ENCODE measurements at places on chromosomes 5 and 9.

DNA sequence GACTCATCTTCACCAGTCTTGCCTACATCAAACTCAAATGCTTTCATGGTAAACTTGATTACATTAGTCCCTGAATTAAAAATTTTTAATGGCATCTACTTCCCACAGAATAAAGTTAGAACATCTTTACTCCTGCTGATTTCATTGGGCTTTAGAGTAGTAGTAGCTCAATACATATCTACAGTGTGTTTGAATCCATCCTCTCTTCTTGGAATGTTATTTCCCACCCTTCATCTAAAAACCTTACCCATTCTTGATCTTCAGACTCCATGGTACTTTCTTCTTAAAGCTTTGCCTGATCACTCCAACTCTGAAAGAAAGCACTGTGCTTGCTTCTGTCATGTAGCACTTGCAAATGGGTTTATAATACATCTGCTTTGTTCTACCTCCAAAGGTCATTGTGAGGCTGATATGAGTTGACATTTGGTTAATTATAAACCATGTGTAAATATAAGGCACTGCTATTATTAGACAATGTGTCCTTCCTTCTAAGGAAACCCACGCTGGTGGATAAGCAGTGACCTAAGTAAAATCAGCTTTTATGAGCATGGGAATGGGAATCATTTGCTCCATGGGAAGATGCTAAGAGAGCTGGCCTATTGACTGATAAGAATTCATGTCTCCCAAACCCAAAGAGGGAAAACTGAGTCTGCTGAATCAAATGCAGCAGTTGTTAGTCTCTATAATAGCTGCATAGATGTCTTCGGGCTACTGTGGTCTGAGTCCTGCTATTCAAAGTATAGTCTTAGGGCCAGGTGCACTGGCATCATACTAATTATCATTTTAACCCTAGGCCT, 7.5 kb upstream of the PRLR start:
- DNase-seq, result no peak

DNA sequence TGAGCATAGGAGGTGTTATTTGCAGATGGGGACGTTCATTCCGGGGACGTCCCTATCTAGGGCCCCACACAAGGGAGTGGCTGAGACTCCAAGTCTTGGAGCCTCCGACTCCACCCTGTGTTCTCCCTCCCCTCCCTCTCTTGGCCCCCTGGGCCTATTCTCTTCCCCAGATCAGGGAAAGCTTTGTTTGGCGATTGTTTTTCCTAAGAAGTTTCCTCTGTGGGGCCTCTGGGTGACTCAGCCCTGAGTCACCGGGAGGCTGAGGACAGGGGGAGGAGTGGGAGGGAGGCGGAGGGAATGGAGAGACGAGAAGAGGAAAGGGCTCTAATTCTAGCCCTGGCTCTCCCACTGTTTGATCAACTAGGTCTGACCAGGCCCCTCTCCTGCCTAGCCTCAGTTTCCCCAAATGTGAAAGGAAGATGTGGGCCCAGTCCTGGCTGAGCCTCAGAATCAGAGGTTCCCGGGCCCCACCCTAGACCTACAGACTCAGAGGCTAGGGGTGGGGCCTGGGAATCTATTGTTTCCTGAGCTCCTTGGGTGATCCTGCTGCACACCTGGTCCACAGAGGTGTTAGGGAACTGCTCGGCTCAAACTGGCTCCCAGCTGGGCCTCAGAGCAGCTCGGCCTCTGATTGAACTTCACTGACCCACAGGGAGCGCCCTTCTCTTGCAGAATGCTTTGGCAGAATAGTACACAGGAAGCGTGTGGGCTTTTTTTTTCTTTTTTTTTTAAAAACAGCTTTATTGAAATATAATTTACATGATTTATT, 19.2 kb downstream of the GSN start:
- peak; percentile 94 for DNase-seq

DNA sequence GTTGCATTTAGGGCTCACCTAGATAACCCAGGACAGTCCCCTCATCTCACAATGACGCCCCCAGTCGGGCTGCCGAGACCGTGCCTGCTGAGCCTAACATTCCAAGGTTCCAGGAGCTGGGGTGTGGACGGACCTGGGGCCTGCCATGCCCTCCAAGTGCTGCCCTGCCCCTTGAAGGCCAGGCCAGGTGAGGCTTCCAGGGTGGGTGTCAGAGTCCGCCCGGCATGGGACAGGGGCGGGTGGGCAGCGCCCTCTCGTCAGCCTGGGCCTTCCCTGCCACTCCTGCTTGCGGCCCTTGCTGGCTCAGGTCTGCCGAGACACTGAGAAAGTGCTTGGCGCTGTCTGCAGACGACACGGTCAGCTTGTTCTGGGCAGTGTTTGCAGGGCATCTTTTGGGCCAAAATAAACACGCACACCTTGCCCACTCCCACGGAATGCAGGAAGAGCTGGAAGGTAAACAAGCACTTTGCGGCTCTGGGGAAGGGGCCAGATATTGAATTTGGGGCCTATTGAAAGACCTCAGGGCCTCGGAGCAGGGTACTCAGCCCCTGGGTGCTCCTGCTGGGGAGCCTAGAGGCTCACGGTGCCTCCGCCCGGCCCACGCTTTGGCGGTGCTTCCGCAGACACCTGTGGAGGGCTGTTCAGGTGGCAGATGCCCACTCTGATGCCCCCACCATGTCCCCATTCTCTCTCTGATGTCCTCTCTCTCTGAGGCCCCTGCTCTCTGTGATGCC, 4.2 kb upstream of the SCGB3A1 start:
- DNase-seq, result no peak

GRCh38 chr5:176541338-176542134, 4.3 kb upstream of the RNF44 start:
- DNase-seq, result peak; percentile 29

GRCh38 chr9:20620650-20621470, 1.4 kb downstream of the MLLT3 start:
- DNase-seq, result peak; percentile 42

GRCh38 chr9:121285835-121286687, 18.1 kb downstream of the GSN start:
- peak; percentile 71 for DNase-seq

DNA sequence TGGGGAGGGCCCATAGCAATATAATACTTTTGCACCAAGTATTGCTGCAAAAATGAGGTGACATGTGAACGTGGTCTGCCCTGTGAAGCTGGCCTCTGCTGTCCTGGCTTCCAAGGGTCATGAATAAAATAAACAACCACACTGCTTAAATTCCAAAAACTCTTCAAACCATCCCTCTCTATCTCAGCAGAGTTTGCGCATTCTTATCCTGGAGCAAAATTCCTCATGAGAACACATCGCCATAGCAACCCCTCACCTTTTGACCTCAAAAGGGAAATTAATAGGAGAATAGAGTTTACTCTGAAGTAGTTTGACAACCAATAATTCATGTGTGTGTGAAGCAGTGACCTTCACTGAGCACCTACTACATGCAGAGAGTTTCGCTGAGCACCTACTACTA, 342.9 kb downstream of the SPOCK1 start:
- DNase-seq, result no peak

DNA sequence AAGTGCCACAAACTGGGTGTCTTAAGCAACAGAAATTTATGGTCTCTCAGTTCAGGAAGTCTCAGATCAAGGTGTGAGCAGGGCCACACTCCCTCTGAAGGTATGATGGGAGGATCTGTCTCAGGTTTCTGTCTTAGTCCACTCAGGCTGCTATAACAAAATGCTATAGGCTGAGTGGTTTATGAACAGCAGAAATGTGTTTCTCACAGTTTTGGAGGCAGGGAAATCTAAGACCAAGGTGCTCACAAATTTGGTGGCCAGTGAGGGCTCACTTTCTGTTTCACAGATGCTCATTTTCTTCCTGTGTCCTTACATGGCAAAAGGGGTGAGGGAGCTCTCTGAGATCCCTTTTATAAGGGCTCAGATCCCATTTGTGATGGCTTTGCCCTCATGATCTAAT, 281.4 kb downstream of the CWC27 start:
- no peak for DNase-seq

- peak; percentile 29 for DNase-seq
Measured at GRCh38 chr5:68028131-68028727, 187.3 kb upstream of the PIK3R1 start.

GRCh38 chr9:21789541-21790037, 12.8 kb upstream of the MTAP start:
- peak; percentile 93 for DNase-seq

- DNase-seq, result no peak
Measured at GRCh38 chr5:83362526-83362925, 109.0 kb upstream of the VCAN start.

DNA sequence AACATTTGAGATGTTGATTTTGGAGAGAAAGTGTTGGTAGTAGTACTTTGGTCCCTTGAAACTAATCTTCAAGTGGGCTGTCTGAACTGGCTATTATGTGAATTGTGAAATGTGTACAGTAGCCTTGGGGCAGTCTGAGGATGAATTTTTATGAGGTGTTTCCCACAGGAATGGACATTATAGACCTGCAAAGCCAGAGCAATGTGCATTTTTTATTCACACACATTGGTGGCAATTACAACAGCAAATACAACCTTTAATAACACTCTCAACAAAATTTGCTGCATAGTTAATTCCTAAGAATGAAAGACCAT, 147.0 kb downstream of the PAM start:
- no peak for DNase-seq

- DNase-seq, result no peak
Measured at GRCh38 chr5:139837711-139838380, 42.2 kb downstream of the PSD2 start.

DNA sequence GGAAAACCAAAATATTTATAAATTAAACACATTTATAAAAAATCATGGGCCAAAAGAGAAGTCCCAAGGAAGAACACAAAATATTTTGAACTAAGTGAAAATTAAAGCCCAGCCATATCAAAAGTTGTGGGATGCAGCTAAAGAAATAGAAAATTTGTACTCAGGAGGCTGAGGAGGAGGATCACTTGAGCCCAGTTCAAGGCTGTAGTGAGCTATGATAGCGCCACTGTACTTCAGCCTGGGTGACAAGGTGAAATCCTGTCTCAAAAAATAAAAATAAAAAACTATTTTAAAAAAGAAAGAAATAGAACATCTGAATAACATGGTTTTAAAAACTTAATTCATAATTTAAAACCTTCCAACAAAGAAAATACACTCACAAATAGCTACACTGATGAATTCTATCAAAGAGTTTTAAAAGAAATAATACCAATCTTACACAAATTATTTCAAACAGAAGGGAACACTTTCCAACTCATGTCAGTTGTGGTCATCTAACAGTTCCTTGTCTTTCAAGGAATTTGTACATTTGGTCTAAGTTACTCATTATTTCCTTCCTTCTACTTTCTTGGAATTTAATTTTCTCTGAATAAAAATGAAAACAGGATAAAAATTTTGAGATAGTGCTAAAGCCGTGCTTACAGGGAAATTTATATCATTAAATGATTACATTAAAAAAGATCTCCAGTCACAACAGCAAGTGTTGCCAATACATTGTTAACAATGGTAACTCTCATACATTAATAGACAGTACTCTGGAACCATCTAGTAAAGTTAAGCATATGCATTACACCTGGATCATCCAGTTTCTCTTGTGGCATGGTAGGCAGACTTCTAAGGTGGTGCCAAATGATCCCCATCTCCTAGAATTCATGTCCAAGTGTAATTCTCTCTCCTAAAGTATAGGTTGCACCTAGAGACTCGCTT, 17.8 kb downstream of the PTBP3 start:
- no peak for DNase-seq

DNA sequence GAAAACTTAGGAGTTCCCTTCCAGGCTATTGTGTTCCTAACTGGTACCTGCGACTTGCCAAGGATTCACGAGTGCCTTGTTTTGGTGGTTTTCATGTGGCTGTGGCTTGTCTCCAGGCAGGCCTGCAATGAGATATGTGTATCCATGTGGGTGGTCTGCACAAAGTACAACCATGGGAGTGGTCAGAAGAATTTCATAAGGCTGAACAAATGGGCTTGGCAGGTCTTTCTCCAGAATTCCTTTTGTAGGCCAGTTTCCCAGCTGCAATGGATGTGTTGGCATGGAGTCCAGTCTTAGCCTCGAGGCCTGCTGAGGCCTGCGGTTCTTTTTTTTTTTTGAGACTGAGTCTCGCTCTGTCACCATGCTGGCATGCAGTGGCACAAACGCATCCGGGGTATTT, 28.8 kb upstream of the MELK start:
- peak; percentile 18 for DNase-seq

- DNase-seq, result no peak
Measured at GRCh38 chr5:142211918-142212317, 103.3 kb downstream of the NDFIP1 start.

DNA sequence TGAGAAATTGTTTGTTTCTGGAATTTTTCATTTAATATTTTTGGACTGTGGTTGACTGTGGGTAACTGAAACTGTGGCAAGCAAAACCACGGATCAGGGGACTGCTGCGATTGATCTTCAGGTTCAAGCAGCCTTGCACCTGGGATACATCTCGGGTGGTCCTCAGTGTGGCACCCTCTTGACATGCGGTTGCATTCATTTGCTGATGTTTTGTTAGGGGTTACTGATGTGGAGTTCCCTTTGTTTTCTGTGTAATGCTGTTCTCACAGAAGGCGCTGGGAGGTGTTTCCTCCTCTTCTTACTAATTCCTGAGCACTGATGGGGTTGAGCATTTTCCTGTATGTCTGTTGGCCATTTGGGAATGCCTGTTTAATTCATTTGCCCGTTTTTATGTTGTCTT, 60.4 kb downstream of the EHMT1 start:
- DNase-seq, result no peak

DNA sequence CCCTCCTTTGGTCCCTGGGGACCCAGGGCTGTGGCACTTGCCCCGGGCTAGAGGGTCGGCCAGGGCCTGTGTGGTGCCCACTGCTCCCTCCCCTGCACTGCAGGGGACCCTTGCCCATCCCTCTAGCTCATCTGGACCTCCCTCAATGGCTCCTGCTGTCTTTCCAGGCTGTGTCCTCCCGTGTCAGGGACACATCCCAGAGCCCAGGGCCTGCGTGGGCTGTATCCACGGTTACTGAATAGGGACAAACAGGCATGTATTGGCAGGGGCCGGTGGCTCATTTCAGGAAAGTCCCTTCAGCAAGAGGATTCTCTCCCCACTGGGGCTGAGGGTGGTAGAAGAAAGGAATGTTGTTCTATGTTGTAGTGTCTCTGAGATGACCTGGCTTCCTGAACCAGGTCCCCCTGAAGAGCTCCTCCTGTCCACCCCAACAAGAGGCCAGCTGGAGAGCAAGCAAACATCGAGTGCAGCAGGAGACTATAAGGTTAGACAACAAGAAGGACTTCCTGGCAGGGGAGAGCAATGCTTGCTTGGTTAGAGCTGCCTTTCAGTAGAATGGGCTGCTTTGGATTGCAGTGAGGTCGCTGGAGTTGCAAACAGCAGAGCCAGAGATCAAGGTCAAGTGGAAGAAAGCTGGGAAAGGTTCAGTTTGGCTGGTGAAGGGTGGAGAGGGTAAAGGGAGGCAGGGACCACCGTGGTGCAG, 1.0 kb upstream of the CRB2 start:
- no peak for DNase-seq

DNA sequence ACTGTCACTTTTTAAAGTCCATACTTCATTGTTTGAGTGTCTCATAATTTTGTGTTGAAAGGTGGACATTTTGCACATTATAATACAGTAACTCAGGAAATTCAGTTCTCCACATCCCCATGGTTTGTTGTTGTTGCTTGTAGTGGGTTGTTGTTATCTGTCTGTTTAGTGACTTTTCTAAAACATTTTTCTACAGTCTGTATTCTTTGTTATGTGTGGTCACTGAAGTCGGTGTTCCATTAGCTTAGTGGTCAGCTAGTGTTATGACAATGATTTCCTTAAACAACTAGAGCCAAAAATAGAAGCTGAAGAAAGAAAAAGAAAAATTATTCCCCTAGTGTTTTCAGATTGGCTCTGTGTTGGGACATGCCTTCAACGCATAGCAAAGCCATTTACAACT, 5.6 kb upstream of the IL33 start:
- DNase-seq, result no peak

Measured in iris pigment epithelial cell (primary cell).